ENCODE measurements at places on chromosomes 5 and 9. TPM values are rescaled to one million over a fixed set of nuclear protein-coding genes. Genes with fewer than 3 reads are reported as not detected.

DNA sequence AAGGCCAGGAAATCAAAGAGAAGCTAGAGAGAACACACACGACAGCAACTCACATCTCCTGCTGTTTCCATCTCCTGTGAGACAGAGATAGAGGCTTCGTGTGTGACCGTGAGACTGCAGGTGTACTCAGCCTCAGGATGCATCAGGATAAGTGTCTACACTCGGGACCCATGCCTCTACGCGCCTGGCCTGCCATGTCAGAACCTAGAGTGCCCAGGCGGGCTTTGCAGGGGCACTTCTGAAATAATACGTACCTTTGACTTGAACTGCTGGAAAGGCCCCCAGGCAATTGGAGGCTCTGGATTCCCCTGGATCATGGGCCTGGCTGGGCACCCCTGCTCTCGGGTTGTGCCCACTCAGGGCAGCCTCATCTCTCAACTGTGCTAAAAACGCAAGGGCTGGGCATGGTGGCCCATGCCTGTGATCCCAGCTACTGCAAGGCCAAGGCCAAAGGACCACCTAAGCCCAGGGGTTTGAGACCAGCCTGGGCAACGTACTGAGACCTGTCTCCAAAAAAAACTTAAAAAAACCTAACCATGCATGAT, 13.0 kb downstream of the CLPTM1L start:
- no peak for DNase-seq

GRCh38 chr5:66440202-66440680, 156.0 kb upstream of the MAST4 start:
- no peak for DNase-seq

DNA sequence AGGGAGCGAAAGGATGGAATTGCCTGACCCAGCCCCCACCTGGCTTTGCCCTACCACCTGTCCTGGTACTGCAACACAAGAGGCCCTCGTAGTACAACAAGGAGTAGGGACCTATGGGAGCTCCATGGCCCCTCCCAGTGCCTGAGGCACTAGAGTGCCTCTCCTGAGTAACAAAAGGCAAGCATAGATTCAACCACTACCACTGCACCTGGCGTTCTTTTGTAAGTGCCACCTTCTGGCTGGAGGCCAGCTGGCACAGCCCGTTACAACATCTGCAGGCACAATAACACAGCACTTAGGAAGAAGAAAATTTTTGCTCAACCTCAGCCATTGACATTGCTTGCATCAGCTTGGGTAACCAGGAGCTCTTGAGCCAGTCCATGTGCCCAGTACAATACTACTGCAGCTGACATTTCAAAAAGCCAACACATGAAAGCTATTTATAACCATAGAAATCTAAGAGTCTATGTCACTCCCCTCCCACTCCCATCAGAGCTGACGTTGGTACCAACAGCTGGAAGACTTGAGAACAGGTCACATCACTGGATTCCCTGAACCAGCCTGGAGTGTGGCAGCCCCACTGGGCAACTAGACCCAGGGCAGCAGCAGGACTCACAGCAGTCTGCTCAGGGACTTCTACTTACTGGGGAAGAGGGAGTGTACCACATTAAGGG, 17.7 kb upstream of the FAM174A start:
- no peak for DNase-seq

DNA sequence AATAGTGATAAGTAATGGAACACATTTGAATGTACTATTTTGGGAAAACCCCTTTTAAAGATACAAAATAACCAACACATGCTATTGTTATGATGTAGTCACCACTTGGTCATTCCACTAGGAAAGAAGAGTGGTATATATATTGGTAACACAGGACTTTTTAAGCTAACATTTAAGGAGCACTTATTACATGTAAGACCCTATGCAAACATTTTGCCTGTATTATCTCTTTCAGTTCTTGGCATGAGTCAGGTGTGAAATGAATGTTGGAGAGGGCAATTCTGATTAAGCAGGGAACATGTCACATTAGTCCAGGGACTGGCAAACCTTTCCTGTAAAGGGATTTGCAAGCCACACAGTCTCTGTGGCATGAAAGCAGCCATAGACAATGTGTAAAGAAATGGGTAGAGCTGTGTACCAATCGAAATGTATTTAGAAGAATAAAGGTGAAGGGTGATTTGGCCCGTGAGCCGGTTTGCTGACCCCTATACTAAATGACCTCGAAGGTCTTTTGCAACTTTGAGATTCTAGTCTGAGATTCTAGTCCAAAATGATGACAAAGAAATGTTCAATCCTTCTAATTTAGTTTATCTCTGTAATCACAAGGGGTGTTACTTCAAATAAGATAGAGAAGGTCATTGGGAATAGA, 15.3 kb downstream of the ABLIM3 start:
- no peak for DNase-seq

The SLC34A3 gene
- 0.04 TPM for polyA plus RNA-seq

The INSL4 gene
- polyA plus RNA-seq = 8.6 TPM
